ENCODE measurements at places on chromosomes 3 and 15. TPM values are rescaled to one million over a fixed set of nuclear protein-coding genes. Genes with fewer than 3 reads are reported as not detected.

DNA sequence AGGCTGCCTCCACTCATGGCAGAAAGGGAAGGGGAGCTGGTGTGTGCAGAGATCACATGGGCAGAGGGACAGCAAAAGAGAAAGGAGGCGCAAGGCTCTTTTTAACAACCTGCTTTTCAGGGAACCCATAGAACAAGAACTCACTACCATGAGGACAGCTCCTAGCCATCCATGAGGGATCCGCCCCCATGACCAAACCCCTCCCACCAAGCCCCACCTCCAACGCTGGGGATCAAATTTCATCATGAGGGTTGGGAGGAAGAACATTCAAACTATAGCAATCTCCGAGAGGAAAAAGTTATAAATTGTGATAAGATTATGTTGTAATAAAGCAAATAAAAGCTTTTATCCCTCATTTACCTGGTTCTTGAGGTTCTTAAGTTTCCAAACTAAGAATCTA, 84.7 kb upstream of the LMCD1 start:
- peak; percentile 23 for DNase-seq

GRCh38 chr3:107813026-107813425, 277.8 kb downstream of the CD47 start:
- no peak for DNase-seq

GRCh38 chr3:30597131-30597768, 9.2 kb upstream of the TGFBR2 start:
- DNase-seq: no peak

Gene COL6A5
- not detected for total RNA-seq

- no peak for DNase-seq
These were observed 327.8 kb upstream of the C2CD4B start for GRCh38 chr15:62492900-62493299.

DNA sequence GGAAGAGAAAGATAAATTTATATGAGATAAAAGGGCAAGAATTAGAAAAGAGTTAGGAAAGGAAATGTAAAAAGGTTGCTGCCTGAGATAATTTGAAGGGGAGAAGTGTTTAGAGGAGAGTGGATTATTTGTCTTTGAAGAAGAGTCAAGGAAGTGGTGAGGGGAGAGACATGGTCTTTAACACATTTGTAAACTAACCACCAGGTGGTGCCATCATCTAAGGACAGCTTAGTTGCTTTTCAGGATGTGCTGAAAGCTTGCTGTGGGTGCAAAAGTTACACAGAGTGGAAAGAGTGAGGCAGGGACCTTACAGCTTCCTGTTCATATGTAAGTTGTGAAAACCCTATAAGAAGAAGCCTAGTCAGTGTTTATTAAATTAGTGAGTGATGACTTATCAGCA, 114.1 kb upstream of the DNAJC19 start:
- DNase-seq: peak; percentile 29

DNA sequence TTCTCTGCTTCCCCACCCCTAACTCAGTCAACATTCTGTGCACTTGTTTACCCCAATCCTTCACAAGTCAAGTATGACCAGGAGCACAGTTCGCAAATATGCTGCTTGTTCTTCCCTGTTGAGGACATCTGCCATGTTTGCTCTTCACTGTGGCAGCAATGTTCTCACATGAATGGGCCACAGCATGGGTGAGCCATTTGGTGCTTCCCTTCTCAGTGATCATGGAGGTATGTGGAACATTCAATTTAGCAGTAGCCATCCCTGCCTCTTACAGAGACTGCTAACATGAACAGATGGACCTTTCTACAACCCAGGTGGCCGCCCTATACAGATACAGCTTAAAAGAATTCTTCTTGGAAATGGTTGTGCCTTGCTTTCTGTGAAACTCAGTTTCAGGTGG, 660.1 kb upstream of the SGO1 start:
- no peak for DNase-seq

DNA sequence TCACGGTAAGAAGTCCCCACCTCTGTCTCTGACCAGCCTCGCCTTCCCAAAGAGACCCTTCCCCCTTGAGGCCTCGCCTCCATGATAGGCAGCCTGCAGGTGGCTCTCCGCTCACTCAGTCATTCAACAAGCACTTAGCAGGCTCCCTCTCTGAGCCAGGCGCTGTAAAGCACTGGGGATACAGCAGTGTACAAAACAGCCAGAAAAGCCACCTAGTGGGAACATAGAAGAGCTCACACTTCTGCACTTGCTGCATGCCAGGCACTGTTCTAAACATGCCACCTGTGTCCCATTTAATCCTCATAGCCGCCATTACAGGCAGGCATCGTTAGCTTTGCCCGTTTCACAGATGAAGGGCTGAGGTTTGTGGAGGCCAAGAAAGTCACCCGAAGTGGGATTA, 56.0 kb downstream of the SEMA3G start:
- no peak for DNase-seq

DNA sequence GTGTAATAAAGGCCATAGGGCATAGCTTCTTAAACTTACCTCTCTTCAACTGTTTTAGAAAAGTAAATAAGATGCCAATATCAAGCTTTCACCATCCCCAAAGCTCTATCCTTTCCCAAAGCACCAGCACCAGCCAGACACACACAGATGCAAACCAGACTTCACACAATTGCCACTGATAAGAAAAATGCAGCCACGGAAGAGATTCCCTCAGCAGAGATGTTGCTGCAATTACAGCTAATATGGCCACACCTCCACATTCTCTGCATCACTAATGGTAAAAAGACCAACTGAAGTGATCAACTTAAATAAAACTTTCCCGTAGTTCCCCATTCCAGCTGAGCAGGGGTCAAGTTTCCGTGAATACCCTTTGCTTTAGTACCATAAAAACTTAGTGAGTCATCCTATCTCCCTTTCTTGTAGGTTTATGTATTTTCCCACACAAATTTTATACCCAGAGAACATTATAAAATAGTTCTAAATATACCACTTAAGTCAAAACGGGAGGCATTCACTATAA, 64.4 kb downstream of the SLC9A9 start:
- DNase-seq: no peak

Gene COX5A
- 313 TPM for total RNA-seq

DNA sequence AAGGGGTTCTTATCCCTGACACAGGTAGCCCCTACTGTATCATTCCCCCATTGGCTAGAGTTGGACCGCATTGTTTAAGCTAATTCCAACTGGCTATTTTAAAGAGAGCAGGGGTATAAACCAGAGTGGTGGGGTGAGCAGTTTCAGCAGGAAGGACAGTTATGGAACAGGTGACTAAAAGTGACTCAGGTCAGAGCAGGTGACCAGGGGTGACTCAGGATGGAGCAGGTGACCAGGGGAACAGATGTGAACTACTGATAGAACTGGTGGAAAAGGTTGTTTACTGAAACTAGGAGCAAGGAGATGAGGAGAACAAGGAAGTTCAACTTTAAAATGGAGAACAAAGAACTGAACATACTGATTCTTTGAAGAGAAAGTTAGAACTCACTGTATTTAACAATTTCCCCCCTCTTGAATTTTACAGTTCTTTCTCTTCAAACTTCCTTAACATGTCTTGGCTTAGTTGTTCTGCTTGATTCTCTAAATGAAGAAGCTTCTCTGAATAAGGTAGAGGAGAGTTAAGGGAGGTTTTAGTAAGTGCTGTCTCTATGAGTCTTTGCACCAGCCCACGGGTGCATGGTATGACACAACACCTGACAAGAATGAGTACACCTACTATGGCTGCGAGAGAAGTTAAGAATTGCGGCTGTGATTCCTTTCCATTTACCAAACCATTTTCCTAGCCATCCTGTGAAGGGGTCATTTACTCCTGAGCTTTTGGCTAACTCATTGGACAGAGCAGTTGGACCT, 83.4 kb upstream of the WNT7A start:
- peak; percentile 31 for DNase-seq

Gene PLSCR5
- not detected for total RNA-seq

GRCh38 chr3:121232309-121233225, 313.2 kb downstream of the POLQ start:
- DNase-seq: no peak

DNA sequence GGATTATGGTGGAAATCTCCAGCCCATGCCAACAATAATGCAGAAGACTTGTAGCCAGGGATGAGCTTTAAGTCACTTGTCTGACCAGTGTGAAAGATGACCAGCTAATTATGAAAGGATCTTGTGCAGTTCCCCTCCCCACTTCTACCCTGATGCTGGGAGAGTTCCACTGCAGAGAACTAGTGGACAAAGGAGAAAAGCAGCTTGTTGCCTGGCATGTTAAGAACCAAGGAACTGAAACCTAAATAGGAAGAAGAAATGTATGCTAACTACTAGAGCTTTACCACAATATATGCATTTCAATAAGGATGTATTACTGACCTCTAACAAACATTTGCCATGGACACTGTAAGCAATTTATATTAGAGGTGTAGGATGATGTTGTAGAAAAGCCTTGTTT, 52.2 kb upstream of the CSTA start:
- no peak for DNase-seq

GRCh38 chr3:105413343-105413887, 46.7 kb downstream of the ALCAM start:
- no peak for DNase-seq

DNA sequence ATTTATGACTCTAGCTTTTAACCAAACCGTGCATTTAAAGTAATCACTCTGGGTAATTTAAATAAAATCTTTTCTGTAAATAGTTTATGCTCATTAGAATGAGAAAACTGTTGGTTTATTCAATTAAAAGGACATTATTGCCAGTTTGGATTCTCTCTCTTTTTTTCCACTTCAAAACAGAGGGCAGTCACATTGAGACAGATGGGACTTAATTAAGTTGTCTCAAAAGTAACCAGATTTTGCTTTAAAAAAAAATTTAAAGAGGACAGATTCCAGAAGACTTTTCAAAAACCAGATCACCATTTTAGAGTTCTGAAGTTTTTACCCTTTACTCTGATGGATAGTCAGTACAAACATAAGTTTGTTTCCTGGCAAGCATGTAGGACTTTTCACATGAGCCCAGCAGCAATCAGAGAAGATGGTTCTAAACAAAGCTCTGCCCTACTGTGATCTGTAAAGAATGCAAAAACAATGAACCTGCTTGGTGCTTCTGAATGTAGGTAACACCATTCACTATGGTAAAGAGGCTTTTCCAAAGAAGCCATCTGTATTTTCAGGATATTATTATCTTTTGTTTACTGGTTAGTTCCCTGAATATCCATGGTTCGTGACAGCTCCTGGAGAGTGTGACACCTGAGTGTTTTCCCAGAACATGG, 136.2 kb downstream of the LRTM1 start:
- DNase-seq: no peak

- no peak for DNase-seq
These were observed 3.1 kb upstream of the LOXL1 start for GRCh38 chr15:73923156-73923487.

- DNase-seq: no peak
These were observed 97.9 kb upstream of the EIF1B start for GRCh38 chr3:40211579-40211978.

- DNase-seq: peak; percentile 31
These were observed 966 bp downstream of the MYO1E start for GRCh38 chr15:59371458-59372351.

DNA sequence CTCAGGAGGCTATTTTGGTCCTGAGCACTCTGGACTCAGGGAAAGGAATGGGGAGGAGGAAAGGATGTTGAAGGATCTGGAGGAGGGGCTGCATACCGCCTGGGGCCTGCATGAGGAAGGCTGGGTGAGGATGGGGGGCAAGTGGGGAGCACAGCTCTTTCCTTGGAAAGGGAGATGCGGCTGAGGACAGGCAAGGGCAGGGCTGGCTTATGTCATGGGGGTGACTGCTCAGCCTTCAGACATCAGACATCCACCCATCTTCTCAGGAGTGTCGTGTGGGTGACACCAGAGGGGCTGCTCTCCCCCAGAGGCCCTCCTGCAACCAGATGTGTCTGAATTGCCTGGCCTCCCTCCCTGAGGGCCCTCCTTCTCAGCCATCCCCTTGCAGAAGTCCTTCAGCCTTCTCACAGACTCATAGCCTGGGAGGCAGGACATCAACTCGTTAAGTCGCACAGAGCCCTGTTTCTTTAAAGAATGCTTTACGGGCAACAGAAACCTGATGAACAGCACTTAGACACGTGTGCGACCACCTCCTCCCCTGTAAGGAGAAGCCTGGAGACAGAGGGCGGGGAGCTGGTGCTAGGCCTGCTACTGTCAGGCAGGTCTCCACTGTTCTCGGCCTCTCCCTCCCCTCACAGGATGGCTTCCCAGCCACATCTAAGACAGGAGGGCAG, 252.3 kb downstream of the OCA2 start:
- no peak for DNase-seq

Gene NAA50
- total RNA-seq: 122 TPM

Gene SYNM
- 0.14 TPM for total RNA-seq

Gene IL12A
- not detected for total RNA-seq

DNA sequence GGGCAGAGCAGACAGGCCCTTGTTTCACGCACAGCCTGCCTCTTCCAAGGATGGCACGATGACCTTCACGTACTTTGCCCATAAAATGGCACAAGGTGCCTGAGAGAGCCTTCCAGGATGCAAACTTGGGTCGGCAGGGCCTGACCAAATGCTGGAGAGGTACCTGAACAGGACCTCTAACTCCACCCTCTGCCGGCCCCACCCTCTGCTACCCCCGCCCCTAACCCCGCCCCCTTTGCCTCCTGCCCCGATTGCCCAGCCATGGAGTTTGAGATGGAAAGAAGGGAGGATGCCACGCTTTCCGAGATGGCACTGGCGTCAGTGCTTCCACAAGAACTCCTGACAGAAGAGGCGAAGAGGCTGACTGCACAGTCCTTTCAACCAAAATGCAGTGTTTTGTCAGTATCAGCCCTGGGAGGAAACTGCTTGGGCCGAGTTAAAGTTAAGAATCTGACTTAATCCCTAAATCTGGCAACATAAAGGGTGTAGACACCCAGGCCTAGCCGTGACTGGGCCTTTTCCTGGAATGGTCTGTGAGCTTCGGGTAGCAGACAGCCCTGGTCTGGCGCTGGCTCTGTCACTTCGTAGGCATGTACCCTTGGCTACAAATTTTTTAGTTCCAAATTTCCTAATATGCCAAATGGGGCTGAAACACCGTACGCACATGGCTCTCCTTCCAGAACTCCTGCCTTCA, 230.3 kb upstream of the RGMA start:
- no peak for DNase-seq

Gene BTD
- total RNA-seq: 3.8 TPM

Gene RAB6B
- 0.51 TPM for total RNA-seq

GRCh38 chr15:79221696-79222095, 60.8 kb upstream of the ANKRD34C start:
- no peak for DNase-seq

Gene CHRNB4
- total RNA-seq: not detected

GRCh38 chr3:197001972-197002700, 27.5 kb downstream of the MELTF start:
- DNase-seq: no peak

Gene DCLK3
- total RNA-seq: 0.30 TPM

- DNase-seq: peak; percentile 60
These were observed 1.6 kb downstream of the SPRED1 start for GRCh38 chr15:38254051-38254883.

DNA sequence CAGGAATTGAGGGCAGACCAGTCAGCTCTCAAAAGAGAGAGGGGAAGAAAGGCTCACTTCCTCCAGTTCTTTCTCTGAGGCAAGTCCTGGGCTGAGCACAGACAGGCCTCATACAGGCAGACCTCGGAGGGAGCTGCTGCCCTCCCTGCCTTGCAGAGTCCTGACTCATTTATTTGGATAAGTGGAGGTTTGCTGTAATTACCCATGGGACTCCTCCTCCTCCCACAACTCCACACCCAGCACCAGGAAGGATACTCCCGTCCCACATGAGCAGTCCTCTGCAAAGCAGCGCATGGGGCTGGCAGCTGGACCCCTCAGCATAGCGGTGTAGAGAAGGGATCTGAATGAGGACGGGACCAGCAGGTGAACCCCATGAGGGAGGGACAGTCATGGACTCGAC, 13.4 kb upstream of the SCN10A start:
- no peak for DNase-seq

All from activated CD4-positive, alpha-beta T cell treated with anti-CD3 and anti-CD28 coated beads for 36 hours (primary cell).